ENCODE measurements at places on chromosomes 16 and 17.

DNA sequence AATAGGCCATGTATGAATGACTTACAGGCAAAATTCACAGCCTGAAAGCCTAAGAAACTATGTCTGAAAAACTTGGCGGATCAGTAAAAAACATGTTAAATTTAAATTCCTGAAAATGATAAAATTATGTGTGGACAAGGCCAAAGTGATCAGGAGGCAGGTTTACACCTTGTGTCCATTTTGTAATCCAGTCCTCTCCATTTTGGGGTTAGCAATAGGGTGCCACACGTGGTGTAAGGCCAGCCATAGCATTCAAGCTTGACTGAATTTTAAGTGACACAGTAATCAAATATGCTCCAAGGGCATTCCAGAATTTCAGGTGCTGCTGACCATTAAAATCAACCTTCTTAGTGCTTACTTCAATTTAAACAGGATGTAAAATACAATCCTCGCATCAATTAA lies 2.7 kb downstream of the RNF43 start:
- DNase-seq = no peak

DNA sequence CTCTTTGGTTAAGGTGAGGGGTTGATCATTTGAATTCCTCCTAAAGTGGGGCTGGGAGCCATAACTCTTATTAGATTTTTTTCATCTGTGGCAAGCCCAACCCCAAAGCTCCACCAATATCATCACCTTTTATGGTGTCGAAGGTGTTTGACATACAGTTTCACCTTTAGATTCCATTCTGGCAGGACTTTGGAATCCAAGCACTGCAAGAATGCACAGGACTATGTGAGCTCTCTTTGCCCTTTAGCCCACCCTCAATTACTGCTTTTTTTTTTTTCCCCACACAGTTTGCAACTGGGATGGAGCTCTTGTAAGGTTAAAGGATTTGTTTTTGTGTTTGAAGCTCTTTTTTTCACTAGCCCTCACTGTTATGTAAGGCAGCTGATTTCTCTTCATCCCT lies 154.0 kb upstream of the KCNJ16 start:
- DNase-seq = no peak

- no peak for DNase-seq
Measured at GRCh38 chr17:75738218-75738802, 17.1 kb downstream of the ITGB4 start.

DNA sequence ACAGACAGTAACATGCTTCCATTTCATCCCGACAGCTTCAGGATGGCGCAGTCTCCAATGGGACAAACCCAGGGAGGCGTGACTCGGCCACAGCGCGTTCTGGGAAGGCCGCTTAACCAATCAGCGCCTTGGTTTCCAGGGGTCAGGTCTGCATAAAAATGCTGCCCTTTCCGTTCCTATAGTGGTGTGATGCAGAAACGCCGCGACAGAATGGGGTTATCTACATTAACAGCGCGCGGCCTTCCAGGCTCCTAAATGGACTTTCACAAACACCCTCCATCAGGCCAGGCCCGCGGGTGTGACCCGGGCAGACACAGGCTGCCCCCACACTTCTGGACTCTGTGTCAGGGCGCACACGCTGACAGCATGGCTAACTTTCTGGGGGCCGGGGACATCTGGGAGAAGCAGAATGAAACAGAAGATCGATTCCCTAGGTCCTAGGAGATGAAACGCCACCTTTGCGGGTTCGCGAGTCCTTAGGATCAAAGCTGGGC lies 792 bp downstream of the TMEM231 start:
- DNase-seq = no peak

- no peak for DNase-seq
Measured at GRCh38 chr16:59887856-59888255, 1153.7 kb upstream of the GOT2 start.

DNA sequence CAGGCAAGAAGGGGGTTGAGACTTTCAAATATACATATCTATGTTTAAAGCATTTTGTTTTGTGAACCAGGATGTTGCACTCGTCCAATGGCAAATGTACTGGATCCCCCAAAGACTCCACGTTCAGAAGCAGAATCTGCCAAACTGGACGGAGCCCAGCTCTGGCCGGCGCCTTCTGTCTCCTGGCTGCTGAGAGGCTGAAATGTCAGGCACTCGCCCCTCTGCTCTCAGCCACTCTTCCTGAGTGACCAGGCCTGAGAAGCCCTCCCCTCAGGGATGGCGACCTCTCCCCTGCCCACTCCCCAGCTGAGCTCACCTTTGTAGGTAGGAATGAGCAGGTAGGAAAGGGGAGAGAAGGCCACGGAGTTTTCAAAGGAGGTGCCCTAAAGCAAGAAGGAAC lies 187.5 kb upstream of the FOXF1 start:
- no peak for DNase-seq

GRCh38 chr16:49528060-49528865 lies 154.7 kb downstream of the C16orf78 start:
- DNase-seq = no peak

- DNase-seq = no peak
Measured at GRCh38 chr17:80356231-80356856, 58.6 kb upstream of the ENDOV start.

DNA sequence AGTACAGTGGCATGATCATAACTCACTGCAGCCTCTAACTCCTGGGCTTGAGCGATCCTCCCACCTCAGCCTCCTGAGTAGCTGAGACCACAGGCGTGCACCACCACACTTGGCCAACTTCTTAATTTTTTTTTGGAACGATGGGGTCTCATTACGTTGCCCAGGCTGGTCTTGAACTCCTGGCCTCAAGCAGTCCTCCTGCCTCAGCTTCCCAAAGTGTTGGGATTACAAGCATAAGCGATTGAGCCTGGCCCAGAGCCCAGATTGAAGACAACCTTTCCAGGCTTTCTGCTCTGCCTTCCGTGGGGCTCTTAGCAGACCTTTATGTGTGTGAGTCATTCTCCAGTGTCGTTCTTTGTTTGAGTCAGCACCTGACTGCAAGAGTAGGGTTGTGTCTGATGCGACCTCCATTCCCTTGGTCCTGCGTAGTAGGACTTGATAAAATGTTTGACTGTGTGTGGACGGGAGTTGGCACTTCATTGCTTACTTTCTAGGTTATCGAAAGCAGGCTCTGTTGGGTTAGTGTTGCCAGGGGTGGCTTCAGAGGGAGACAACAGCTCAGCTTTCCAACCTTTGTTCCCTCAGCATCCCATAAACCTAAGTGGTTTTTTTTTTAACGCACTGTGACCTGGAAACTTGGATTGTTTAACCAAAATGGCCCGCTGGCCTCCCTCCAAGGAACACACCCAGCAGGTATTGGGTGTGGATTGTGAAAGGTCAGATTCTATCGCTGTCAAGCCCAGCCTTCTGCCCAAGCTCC lies 26.4 kb downstream of the EEF2K start:
- DNase-seq = no peak

DNA sequence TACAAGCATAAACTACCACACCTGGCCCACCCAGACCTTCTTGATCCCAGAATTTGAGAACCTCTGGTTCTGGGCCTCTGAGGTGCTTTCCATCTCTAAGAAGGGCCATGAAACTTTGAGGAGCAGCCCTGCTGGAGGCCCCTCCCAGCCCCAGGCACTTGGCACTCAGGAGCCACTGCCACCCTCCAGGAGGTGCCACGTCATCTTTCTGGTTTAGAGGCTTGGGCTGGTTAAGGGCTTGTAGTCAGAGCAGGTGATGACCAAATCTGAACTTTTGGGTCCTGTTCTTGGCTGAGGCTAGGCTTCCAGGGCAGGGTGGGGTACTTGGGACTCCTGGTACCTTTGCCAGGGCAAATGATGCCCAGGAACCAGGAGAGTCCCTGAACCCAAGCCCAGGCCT lies 13.8 kb upstream of the DLX4 start:
- no peak for DNase-seq

- no peak for DNase-seq
Measured at GRCh38 chr16:66469291-66469946, 42.3 kb downstream of the BEAN1 start.

GRCh38 chr17:35790841-35791240 lies 4.6 kb downstream of the MMP28 start:
- no peak for DNase-seq

GRCh38 chr16:65195998-65196397 lies 74.1 kb upstream of the CDH11 start:
- no peak for DNase-seq

GRCh38 chr16:81997738-81998137 lies 13.5 kb downstream of the SDR42E1 start:
- DNase-seq = no peak

- no peak for DNase-seq
Measured at GRCh38 chr17:44992242-44992939, 24.3 kb upstream of the C1QL1 start.

- DNase-seq = peak; percentile 70
Measured at GRCh38 chr17:27760069-27760885, 40.1 kb downstream of the NOS2 start.

GRCh38 chr16:56295739-56296527 lies 104.6 kb downstream of the GNAO1 start:
- DNase-seq = no peak

- DNase-seq = no peak
Measured at GRCh38 chr17:61409301-61410112, 9.9 kb downstream of the TBX2 start.

DNA sequence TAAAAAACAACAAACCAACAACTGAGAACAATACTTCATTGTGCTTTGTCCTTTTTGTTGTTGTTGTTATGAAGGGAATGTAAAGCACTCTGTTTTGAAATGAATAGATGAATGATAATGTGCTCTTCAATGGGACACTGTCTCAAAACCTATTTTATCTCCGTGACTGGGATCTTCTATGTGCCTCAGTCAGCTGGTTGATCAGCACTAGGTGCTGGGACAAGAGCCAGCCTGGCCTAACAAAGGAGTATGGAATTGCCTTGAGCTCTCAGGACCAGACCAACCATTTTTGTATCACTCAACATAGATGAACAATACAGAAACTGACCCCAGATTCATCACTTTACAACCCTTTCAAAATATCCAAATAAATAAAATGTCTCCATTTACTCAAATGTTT lies 440.2 kb downstream of the KCNJ2 start:
- no peak for DNase-seq

DNA sequence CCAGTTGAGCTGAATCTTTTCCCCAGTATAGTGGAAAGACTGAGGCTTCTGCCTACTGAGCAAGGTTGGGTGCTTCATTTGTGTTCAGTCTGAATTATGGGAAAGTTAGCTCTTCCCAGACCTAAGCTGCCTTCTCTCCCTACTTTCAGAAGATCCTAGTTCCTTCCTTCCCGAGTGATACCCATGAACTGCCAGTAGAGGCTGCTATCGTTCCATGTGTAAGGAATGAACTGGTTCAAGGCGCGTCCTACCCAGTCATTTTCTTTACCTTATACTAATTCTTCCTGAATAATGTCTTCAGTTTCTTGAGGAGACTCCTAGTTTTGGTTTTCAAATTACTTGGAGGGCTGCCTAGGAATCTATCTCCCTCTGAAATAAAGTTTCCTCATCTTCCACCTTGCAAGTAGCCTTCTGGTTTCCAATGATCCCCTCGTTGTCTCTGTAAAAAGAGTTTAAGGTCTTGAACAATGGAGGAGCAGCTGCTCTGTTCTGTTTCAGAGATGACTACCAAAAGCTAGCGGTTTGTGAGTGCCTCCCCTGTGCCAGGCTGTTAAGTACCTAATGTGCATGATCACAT lies 934 bp upstream of the AOC2 start:
- DNase-seq = no peak

DNA sequence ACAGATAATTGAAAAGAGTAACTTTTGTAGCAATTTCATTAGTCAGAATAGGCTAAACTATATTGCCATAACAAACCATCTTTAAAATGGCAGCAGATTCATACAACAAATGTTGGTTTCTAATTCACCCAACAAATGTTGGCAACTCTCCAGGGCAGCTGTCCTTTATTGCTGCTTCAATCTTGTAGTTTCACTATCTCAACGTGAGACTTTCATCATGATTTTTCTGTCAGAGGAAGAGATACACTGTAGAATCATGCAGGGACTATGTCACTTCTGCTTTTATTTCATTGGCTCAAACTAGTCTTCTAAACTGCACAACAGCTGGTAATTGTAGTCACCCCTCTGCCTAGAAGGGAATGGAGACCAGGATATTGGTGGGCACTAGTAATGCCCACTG lies 174.2 kb downstream of the TANC2 start:
- no peak for DNase-seq

All from activated gamma-delta T cell treated with Interleukin-2 at 50 U/mL for 16 hours (primary cell).